ENCODE measurements at places on chromosomes 16 and 17.

DNA sequence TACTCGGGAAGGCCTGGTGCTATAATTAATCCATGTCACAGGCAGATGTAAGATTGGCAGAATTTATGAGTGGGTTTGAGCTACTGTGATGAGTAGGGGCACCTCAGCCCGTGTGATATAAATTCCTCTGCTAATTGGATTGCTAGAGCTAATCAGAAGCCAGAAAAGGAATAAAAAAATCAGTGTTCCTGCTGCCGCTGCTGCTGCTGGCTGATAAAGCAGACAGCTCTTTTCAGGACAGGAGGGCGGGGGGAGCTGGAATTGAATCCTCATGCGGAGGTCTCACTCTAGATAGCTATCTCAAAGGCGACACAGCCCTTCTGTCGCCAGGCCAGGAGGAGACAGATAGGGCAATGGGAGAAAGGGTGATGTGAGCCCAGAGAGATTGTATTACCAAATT lies 182.7 kb upstream of the ZFHX3 start:
- no peak for DNase-seq

DNA sequence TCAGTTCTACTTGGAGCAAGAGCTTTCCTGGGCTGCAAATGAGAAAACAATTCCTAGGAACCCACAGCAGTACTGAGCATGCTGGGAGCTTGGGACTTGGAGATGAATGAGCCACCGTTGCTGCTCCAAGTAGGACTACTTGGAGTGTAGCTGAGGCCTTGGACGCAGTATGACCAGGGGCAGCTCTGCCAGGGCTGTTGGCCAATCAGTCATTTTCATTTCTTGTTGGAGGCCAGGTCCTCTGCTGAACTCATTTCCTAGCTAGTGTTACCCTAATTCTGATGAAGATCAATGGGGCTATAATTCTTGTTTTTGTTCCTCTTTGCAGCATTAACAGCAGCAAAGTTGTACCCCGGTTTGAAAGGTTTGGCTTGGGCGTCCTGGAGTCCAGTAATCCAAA lies 8.0 kb upstream of the LGALS9 start:
- DNase-seq = no peak

- DNase-seq = peak; percentile 52
These were observed 54.5 kb downstream of the NKD1 start for GRCh38 chr16:50602531-50603205.

- DNase-seq = no peak
These were observed 113.4 kb downstream of the ENGASE start for GRCh38 chr17:79188048-79188447.

DNA sequence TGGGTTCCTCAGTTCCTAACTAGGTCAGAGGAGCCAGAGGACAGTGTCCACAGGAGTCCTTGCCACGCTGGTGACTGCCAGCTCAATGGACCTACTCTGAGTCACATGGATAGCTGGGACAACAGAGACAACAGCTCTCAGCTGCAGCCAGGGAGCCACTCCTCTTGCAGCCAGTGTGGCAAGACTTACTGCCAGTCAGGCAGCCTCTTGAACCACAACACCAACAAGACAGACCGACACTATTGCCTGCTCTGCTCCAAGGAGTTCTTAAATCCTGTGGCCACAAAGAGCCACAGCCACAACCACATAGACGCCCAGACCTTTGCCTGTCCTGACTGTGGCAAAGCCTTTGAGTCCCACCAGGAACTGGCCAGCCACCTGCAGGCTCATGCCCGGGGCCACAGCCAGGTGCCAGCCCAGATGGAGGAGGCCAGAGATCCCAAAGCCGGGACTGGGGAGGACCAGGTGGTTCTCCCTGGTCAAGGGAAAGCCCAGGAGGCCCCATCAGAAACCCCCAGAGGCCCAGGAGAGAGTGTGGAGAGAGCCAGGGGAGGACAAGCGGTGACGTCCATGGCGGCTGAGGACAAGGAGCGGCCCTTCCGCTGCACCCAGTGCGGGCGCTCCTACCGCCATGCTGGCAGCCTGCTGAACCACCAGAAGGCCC lies 6.7 kb downstream of the ZNF646 start:
- no peak for DNase-seq

- no peak for DNase-seq
These were observed 200.4 kb upstream of the PMFBP1 start for GRCh38 chr16:72372087-72373045.

GRCh38 chr16:73066331-73066926 lies 18.5 kb upstream of the ZFHX3 start:
- DNase-seq = no peak

GRCh38 chr16:11614587-11615175 lies 28.0 kb upstream of the LITAF start:
- no peak for DNase-seq

DNA sequence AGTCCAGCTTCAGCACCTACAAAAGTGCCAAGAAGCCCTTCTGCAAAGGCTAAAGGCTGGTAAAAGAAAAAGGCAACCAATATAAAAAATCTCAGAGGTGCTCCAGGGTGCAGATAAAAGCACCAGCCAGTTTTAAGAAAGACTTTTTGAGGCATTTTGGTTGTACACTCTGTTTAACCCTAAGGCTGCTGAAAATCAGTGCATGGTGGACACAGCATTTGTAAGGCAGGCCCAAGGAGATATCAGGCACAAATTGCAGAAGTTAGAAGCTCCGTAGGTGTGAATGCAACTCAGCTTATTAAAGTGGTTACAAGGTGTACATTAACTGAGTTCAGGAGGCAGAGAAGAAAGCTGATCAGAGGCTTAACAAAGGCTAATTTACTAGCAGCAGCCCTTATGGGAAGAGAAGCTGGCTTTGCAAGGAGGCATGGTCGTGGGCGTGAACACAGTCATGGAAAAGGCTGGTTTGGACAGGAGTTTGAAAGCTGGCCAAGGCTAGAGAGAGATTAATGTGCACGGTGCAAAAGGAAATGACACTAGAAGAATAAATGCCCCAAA lies 21.1 kb downstream of the ACSM1 start:
- DNase-seq = no peak

- no peak for DNase-seq
These were observed 15.4 kb upstream of the ENPP7 start for GRCh38 chr17:79715098-79715942.

DNA sequence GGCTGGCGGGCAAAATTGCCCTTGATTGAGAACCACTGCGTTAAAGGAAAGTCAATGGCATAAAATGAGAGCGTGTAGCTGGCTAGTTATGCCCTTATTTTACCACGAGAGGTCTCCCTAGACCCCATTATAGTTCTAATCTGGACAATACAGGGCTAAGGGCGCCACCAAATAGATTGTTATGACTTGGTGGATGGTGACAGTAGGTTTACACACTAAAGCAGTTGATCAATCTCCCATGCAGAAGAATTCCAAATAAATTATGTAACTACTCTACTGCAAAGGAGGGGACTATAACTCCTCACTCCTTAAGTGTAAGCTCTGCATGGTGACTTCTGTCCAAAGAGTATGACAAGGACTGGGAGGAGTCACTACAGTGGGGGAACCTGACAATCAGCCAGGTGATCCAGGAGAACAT lies 20.4 kb upstream of the YPEL2 start:
- peak; percentile 33 for DNase-seq

GRCh38 chr17:27518545-27519521 lies 62.6 kb downstream of the KSR1 start:
- DNase-seq = no peak

DNA sequence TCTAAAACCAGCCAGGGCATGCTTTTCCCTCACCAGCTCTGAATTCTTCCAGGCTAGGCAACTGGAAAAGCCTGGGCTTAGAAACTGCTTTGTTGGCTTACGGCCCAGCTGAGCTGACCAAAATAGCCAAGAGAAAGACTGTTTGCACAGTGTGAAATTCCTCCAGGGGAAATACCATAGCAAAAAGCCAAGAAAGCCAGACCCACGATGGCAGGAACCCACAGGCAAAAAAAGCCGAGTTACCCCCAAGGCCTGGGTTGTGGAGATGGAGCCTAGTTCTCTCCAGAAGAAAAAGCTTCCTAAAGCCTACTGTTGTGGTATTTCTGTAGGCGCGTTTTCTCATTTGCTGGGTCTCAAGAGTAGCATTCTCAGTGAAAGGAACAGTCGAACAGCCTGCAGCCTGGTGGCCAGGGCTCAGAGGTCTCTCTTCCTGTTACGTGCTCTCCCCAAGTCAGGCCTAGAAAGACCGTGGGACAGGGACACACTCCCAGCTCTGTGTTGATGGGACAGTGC lies 9.2 kb downstream of the SP2 start:
- DNase-seq = no peak

DNA sequence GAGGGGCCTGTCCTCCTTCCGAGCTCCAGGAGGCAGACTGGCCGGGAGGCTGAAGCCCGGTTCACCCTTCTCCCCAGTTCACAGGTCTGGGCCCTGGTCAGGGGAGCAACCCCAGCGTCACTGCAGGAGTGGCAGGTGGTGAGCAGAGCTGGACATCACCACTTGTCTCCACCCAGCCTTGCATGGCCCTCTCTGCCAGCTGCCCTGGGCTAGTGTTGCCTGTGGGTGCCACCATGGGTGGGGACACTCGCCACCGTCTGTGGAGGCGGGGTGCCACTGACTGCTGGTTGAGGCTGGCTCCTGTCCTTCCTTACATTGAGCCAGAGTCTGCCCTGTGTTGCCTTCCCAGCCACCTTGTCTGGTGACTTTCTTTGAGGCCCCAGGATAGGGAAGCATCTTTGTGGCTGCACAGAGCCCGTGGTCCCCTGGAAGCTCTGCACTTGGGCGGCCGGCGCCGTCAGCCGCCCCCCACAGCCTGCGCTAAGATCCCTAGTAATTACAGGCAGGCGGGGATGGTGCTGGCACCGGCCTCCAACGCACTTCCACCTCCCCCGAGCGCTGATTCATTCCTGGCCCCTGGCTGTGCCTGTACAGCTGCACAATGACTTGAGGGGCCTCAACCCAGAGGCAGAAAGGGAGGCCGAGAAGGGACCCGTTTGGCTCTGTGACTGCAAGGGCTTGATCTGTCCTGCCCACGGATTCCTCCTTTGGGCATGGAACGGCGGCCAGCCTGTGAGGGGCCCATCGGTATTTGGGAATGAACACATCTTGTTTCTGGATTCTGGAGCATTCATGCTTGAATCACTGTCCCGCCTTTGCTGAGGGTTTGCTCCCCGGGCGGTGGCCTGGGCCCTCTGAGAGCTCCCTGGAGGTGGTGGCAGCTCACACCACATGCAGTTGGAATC lies 5.2 kb downstream of the BAIAP2 start:
- no peak for DNase-seq

- DNase-seq = no peak
These were observed 198.8 kb upstream of the CACNG5 start for GRCh38 chr17:66636111-66636510.

- DNase-seq = no peak
These were observed 72.4 kb downstream of the RPH3AL start for GRCh38 chr17:280216-280615.

- DNase-seq = no peak
These were observed 4.8 kb downstream of the KRT23 start for GRCh38 chr17:40932608-40933007.

GRCh38 chr17:73652886-73653480 lies 8.7 kb upstream of the SDK2 start:
- DNase-seq = no peak

DNA sequence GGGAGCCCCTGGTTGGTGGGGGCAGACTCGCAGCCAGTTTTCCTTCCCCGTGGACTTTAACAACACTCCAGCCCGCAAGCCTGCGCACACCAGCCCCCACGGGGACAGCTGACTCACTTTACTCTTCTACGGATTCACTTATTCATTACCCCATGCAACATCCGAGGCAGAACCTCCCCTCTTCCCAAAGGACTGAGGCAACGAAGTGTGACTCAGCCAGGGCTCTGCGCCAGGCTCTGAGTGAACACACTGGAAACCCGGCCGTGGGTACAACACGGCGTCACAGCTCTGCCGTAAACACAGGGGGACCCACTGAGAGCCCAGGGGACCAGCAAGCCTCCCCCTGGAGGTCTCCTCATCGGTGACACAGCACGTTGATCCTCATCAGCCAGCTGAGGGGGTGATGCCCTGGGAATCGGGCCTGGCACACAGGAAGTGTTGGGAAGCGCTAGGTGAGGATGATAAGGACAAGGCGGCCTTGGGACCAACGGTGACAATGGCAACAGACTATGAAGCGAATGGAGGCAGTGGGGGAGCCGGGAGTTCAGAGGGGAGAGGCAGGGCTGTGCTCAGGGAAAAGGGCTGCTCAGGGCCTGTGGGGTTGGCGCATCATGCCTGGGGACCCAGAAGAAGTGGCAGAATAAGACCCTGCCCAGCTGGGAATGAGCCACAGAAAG lies 14.6 kb downstream of the COTL1 start:
- DNase-seq = peak; percentile 50

DNA sequence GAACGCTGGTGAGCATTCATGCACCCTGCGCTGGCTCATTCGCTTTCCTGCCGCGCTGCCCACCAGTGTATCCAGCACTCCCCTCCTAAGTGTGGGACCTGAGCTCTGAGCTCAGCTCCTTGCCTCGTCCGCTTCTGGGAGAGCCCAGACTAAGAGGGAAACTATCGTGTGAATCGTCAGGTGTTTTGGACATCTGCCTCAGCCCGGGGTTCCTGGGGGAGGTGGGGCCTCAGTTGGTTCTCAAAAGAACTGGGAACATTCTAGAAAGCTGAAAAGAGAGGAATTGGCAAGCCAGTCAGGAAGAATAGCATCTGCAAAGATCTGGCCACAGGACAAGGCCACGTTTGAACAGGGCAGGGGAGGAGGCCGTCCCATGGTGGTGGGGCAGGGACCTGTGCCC lies 205.4 kb upstream of the CIBAR2 start:
- no peak for DNase-seq

- no peak for DNase-seq
These were observed 1.1 kb downstream of the IFT20 start for GRCh38 chr17:28334171-28334570.

GRCh38 chr17:1972487-1973160 lies 52.5 kb downstream of the RTN4RL1 start:
- DNase-seq = no peak

DNA sequence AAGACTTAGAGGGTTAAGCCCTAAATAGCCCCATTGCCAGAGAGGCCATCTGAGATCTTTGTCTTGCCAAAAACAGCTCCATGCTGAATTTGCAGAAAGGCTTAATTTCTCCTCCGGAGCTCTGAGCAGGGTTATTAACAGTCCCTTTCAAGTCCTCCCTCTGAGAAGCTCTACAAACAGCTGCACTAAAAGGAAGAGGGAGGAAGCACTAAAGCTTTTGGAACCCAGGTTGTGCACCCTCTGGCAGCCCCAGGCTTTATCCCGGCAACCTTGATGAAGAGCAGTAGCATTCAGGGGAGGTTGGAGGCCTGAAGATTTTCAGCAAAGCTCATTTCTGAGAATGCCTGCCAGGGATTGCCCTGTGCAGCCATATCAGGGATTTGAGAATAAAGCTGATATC lies 554.7 kb downstream of the RBFOX1 start:
- no peak for DNase-seq

- no peak for DNase-seq
These were observed 6.8 kb downstream of the SLC35B1 start for GRCh38 chr17:49700960-49701359.
